GM23248 (cell line): ENCODE measurements at places on chromosomes 6 and 20. TPM values are rescaled to one million over a fixed set of nuclear protein-coding genes. Genes with fewer than 3 reads are reported as not detected.

- DNase-seq = no peak
Observed at GRCh38 chr6:90485635-90486277, 101.1 kb downstream of the MAP3K7 start.

DNA sequence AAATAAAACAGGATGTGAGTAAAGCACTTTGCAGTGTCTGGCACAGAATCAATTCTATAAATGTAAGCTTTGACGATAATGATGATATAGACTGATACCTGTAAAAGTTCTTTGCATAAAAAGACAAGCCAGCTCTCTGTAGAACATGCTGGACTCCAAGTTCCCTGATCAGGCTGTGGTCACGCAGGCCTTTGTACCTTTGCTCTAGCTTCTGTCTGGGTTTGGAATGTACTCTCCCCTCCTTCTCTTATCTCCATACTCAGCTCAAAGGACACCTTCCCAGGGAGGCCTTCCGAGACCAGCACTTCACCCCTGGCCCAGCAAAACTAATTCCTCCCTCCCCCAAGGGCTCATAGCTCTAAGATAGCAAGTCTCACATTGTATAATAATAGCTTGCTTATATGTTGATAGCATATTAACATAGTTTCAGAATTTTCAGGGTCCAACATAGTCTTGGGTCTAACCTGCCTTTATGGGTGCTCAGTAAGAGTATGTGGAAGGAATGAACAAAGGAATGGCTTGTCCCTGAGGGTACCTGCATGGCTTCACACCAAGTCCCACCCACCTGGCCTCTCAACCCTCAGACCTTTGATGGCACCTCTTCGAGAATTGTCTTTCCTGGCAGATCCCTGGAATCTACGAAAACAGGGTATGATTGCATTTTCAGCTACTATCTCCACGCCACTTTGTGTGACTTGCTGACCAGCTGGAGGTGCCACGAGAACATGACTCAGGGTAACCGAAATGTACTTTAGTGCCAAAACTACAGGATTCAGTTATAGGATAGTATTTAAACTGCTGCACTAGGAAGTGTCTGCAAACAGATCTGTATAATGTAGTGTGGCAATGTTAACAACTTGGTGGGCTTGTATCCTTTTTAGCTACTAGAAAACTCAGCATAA is 41.7 kb upstream of the PIM1 start:
- DNase-seq = peak; percentile 83

GRCh38 chr6:16130932-16131387 is 2.1 kb downstream of the MYLIP start:
- peak; percentile 77 for DNase-seq

- no peak for DNase-seq
Observed at GRCh38 chr6:67956352-67956751, 678.7 kb upstream of the ADGRB3 start.

- peak; percentile 79 for DNase-seq
Observed at GRCh38 chr6:11251553-11252360, 19.3 kb upstream of the NEDD9 start.

GRCh38 chr6:170470734-170471133 is 82.4 kb downstream of the PSMB1 start:
- DNase-seq = no peak

DNA sequence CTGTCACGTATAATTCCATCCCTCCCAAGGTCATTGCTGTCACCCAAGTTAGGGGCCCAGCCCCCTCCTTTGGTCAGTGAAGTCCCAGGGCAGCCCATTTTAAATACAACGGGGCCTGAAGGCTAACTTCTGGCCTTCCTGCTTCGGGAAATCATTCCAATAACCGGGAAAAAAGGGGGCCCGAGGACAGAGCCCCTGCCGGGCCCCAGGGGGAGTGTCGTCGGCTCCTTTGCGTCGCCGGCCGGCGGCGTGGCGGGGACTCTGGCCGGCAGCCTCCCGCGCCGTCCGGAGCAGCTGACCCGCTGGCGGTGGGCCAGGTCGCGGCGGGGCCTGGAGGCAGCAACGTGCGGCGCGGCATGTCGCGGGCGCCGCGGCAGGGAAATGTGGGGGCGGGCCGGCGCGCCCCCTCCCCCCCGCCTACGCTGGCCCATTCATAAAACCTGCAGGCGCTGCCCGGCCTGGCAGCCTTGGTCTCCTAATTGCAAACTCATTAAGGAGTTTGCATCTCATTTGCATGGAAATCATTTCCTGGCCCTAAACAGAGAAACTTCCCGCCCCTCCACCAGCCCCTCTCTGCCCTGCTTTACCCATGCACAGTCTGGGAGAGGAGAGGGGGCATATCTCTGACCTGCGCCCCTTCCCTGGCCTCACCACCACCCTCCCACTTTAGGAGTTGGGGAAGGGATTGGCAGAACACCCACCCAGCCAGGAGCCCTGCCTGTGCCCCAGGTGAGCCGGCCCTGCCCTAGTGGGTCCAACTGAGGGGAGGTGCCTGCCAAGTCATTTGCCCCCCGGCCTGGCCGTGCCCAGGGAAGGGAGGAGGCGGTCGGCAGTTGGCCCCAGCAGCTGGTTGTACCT is 50.7 kb downstream of the MRPL14 start:
- DNase-seq = peak; percentile 51

DNA sequence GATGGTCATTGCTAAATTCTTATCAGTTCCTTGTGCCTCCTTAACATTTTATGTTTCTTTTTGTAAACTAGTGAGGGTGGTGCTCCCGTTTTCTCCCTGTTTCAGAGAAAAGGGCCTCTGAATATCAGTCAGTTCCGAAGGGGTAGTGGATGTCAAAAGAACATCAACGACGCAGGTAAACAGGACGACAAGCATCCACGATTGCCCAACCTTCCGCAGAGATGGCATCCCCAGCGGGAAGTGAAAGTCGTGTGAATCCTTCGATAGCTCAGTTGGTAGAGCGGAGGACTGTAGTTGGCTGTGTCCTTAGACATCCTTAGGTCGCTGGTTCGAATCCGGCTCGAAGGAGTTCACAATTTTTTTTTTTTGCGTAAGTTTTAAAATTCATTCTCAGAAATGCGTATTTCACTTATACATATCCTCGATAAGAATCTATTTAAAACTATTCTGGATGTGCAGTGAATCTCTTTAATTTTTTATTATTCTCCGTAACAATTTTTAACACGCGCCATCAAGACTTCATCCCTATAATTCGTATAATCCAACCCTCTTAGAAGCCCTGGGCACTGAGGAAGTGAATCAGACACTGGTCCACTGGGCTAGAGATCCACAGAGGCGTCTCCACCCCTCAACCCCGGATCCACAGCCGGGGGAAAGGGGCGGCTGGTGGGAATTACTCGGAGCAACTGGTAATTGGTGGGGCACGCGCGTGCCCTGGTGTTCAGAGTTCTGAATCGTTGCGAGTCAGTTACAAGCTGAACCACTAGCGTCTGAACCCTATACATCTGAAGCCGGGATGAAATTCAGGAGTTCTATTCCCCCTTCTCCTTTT is 27.9 kb upstream of the ABT1 start:
- peak; percentile 82 for DNase-seq

DNA sequence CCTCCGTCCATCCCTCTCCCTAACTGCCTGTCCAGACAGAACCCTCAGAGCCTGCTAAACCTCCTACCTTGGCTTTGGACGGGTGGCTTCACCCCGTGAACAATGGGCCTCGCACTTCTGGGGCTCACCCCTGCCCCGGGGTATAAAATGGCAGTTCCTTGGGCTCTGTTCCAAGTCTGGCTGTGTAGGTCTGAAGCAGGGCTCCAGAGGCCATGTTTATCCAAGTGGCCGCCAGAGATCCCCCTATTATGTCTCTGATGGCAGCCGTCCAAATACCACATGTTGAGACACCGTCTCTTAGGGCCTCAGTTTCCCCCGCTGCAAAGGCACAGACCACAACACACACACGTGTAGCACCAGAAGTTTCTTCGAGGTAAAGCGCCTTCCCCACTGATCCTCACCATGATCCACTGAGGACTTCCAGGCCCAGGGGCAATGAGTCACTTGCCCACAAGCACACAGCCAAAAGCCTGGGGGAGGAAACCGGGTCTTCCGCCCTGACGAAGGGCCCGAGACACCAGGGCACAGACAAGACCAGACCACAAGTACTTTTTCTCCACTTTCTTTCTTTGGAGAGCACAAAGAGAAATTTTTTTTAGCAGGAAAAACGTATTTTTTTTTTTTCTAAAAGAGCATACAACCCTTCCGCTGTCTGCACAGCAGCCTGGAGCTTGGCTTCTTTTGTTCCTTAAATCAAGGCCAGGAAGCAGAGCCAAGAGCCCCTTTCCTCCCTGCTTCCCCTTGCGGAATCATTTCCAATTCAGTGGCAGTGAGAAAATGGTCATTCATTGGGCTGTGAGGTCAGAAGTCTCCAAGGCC is 11.8 kb downstream of the CPNE5 start:
- DNase-seq = peak; percentile 43

- DNase-seq = no peak
Observed at GRCh38 chr6:162733489-162733888, 5.7 kb downstream of the PACRG start.

GRCh38 chr6:139452148-139452876 is 77.9 kb upstream of the CITED2 start:
- peak; percentile 26 for DNase-seq

DNA sequence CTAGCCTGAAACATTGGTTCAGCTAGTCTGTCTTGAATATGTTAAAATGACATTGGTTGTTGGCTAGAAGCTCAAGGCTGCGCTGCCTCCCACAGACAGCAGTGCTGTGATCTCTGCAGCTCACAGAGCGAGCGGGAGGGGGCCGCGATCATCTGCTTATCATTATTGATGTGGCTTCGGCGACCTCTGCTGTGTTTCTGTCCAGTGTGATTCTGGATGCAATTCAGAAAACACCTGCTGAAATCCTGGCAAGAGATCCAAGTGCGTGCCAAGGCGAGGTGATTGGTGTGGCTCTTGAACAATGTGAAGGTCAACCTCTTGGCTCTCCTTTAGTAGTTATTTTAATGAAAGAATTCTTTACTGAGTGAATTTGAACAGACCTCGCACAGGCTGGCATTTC is 142.3 kb upstream of the SASH1 start:
- DNase-seq = peak; percentile 19

DNA sequence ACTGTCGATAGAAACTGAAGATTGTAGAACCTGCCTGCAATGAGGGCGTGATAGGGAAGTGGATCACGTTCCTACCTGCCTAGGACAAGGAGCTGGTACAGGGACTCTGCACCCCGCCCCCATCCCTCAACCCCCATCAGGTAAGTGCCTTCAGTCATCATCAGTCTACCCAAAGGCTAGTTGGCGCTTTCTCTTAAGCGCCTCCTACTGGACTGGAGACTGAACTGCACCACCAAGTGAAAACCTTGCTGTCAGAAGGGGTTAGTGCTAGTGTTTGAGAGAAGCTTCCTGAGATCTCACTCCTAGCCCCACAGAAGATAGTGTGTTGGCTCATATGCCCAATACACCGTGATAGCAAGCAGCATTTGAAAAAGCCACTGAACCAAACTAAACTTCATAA is 706.5 kb upstream of the MAN1A1 start:
- DNase-seq = no peak

DNA sequence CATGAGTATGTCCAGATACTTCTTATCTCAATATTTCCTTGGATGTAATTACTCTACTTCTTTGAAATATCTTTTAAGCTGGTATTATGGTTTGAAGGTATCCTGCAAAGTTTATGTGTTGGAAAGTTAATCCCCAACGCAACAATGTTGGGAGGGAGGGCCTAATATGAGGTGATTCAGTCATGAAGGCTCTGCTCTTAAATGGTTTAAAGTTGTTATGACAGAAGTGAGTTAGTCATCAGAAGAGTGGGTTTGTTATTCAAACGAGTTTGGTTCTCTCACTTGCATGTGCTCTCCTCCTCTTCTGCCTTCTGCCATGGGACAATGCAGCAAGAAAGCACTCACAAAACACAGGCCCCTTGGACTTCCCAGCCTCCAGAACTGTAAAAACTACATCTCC is 176.3 kb downstream of the KCNQ5 start:
- peak; percentile 75 for DNase-seq

GRCh38 chr6:170434117-170434820 is 118.8 kb downstream of the PSMB1 start:
- no peak for DNase-seq

DNA sequence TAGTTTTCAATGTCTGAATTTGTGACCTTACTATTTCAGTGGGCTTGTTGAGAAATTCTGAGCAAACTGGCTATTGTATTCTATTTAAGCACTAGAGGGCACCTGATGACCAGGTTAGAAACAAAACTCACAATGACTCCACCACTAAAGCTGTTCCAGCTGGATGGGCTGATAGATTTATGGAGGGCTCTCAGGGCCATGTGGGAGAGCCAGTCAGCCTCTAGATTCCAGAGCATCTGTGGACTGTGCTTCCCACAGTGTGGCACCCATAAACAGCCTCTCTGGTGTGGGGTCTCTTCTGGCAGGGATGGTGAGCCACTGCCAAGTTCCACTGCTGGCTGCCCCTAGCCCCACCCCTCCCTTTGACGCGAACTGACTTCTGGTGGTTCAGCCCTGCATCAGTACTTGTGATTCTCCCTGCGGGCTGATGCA is 29.2 kb downstream of the C6orf58 start:
- DNase-seq = peak; percentile 57

DNA sequence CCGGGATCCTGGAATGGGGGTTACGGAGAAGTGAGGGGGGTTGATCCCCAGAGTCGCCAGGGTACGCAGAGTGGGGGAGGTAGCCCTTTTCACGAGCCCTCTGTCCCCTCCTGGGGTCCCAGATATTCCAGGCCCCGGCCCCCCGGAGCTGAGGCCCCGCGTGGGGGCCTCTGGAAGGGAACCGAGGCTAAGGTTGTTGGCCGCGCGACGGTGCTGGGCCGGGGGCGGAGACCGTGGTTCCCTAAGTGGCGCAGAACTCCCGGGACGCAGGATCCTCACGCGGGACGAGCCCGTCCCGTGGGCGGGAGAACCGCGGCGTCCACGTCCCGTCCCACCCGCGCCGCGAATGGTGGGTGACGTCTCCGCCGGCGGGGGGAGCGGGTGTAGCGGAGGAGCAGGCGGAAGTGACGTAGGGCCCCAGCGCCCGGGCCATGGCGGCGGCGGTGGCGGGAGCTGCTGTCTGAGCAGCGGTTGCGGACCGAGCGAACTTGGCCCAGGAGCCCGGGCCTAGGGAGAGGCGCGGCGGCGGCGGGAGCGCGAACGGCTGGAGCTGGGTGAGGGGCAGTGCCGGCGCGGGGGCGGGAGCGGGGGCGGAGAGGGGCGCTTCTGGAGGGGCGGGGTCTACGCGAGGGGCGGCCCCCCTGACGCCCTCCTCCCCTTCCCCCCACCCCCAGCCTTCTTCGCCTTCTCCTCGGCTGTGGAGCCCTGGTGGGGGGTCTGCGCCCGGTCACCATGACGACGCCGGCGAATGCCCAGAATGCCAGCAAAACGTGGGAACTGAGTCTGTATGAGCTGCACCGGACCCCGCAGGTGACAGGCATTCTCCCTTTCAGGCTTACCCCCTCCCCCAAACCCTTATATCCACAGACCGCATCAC is at the start of gene RING1:
RING1 (plus strand) TSS at position 410 of the 877 bp plus-strand sequence; CDS start at position 733, 323 bp downstream.
- DNase-seq = peak; percentile 92

GRCh38 chr20:19659448-19659847 is 98.6 kb upstream of the RIN2 start:
- DNase-seq = peak; percentile 15

GRCh38 chr6:113647143-113647889 is 209.8 kb upstream of the MARCKS start:
- no peak for DNase-seq

- no peak for DNase-seq
Observed at GRCh38 chr6:154611241-154611640, 100.8 kb upstream of the CNKSR3 start.

IMPG1 gene
- not detected in 2 replicates for total RNA-seq

SCUBE3 gene
- total RNA-seq = 31.5 and 31.6 TPM in 2 replicates

B4GALT5 gene
- total RNA-seq = 15.9 and 16.9 TPM in 2 replicates

OPRM1 gene
- total RNA-seq = not detected in 2 replicates

FNDC11 gene
- total RNA-seq = 0.65 TPM in 1 of 2 replicates, not detected in the other
